Left ventricle myocardium inferior (tissue), 1 donor: ENCODE measurements at places on chromosomes 6 and 20.

- DNase-seq: no peak
These were observed 98.5 kb downstream of the INSM1 start for GRCh38 chr20:20466341-20466879.

DNA sequence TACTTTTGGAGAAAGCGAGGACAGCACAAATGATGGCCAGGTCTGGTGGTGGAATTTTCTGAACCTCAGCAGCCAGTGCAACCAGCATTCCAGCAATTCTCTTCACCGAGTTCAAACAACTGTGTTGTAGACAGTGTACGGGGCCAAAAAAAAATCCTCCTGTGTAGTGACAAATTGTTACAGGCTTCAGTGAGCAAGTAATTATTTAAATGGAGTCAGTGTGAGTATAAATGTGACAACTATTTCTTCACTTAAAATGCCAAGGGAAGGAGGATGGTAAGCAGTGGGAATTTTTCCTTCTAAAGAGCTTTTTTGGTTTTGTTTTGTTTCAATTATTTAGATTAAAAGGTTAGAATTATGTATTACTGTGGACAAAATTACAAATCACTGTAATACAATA is 154.1 kb downstream of the TMEM242 start:
- no peak for DNase-seq

GRCh38 chr20:45465491-45466266 is 3.9 kb upstream of the WFDC2 start:
- DNase-seq: no peak

- no peak for DNase-seq
These were observed 225.3 kb upstream of the FAM83B start for GRCh38 chr6:54621285-54621684.

DNA sequence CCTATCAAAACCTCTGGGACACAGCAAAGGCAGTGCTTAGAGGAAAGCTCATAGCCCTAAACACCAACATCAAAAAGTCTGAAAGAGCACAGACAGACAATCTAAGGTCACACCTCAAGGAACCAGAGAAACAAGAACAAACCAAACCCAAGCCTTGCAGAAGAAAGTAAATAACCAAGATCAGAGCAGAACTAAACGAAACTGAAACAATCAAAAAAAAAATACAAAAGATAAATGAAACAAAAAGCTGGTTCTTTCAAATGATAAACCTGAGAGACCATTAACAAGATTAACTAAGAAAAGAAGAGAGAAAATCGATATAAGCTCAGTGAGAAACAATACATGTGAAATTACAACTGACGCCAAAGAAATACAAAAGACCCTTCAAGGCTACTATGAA is 34.8 kb upstream of the RUNX2 start:
- DNase-seq: no peak

DNA sequence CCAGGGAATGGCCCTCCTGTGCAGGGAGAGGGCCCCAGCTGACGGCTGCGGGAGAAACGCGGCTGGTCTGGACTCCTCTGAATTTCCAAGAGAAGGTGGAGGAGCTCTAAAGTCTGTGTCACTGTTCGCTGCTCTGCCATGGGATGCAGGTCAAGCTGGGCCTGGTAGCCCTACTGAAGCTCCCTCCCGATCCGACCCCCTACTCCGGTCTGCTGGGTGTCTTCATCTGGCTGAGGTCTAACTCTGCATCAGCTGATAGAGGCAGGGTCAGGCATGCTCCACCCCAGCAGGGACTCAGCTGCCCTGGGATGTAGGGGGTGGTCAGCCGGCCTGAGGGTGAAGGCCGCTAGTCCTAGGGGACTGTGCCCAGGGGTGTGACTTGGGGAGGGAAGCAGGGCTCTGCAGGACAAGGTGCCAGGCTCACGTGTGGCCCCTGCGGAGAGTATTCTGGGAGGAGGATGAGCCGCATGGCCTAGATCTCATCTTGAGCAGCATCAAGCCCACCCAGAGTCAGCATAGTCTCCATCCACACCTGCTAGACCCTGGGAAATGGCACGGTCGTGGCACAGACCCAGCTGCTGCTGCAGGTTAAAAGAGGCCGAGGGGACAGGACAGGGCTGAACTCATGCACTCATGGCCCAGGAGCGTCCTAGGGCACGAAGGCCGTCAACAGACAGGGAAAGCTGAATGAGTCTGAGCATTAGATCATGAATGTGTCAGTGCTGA is 1.4 kb downstream of the CST3 start:
- no peak for DNase-seq

- DNase-seq: no peak
These were observed 211.6 kb upstream of the ZNF184 start for GRCh38 chr6:27684264-27685211.

GRCh38 chr20:50635676-50636600 is 55.4 kb downstream of the RIPOR3 start:
- peak; percentile 73 for DNase-seq

DNA sequence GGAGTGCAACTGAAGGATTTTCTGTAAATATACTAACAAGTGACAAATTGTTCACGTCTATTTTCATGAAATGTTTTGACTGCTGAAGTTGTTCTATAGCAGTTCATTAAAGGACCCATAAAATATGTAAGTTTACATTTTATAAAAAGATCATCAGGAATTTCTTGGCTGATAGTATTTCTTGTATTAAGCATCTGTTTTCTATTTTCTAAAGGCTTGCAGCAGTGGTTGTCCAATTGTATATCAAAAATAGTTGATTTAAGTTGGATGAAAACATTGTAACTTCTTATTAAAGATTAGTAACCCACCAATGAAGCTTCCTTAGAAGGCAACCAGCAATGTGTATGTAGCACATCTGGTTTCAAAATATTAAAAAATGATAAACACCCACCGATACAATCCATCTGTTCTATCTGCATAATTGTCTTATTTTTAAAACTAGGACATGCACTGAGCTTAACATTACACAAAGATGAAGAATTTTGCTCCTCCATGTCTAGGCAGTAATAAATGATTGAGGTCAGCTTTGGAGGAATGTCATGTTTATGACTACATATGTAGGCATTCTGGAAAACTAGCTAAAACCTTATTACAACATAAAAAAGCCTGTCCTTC is 301.3 kb upstream of the TCF21 start:
- no peak for DNase-seq

DNA sequence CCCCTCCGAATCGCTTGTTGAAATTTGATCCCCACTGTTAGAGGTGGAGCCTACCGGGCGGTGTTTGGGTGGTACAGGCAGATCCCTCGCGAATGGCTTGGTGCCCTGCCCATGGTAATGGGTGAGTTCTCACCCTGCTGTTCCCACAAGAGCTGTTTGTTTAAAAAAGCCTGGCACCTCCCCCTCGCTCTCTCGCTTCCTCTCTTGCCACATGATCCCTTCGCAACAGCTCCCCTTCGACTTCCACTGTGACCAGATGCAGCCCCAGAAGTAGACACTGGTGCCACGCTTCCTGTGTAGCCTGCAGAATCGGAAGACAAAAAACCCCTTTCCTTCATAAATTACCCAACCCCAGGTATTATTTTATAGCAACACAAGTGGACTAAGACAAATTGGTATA is 292.2 kb upstream of the QKI start:
- no peak for DNase-seq

DNA sequence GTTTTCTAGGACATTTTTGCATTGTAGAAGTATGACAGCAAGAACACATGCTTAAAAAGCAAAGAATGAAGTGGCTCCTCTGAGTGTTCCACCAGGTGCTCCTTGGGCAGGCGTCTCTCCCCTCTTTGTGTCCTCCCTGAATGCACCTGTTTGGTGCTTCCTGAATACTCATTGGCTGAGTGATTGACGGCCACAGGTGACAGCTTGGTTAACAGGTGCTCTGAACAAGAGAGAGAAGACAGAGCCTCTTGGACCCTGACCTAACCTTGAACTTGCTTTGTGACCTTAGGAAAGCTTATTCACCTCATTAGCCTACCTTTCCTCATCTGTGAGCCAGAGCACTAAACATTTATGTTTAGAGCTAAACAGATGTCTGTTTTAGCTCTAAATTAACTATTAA is 93.7 kb downstream of the TULP4 start:
- DNase-seq: no peak

DNA sequence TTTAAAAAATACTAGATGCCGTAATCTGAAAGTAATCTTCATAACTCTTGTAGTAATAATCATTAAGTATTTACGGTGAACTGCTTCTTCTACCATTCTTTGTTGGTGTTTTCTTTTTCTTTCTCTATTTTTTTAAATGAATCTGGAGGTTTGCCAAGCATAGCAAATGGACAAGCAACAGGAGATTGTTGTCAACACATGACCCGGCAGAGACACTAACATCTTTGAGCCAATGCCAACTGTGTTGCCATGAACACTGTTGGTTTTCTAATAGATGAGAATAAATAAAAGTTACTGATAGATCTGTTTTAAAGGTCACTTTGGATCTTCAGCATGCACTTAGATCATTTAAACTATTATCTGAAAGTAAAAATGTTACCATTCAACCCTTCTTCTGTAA is 523.6 kb upstream of the EYS start:
- no peak for DNase-seq

GRCh38 chr20:58169450-58169849 is 59.0 kb downstream of the ANKRD60 start:
- DNase-seq: no peak

- DNase-seq: no peak
These were observed 421.9 kb downstream of the PREX1 start for GRCh38 chr20:48405909-48406308.

- no peak for DNase-seq
These were observed 405.7 kb upstream of the CITED2 start for GRCh38 chr6:139779988-139780774.

DNA sequence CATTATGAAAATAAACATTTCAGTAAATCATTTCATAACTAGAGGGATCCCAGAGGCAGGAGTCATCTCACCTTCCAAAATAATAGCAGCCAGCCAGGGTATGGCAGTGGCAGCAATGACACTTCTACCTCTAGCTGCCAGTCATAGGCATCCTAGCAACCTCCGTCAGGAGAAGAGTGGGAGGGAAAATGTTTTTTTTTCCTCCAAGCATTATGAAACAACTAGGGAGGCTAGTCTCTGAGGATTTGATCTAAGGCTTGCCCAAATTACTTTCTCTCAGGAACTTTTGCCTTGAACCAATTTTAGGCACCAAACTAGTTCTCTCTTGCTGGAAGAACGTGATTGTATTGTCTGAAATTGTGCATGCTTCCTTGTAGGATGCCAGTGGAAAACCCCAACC is 208.7 kb upstream of the PREP start:
- no peak for DNase-seq

DNA sequence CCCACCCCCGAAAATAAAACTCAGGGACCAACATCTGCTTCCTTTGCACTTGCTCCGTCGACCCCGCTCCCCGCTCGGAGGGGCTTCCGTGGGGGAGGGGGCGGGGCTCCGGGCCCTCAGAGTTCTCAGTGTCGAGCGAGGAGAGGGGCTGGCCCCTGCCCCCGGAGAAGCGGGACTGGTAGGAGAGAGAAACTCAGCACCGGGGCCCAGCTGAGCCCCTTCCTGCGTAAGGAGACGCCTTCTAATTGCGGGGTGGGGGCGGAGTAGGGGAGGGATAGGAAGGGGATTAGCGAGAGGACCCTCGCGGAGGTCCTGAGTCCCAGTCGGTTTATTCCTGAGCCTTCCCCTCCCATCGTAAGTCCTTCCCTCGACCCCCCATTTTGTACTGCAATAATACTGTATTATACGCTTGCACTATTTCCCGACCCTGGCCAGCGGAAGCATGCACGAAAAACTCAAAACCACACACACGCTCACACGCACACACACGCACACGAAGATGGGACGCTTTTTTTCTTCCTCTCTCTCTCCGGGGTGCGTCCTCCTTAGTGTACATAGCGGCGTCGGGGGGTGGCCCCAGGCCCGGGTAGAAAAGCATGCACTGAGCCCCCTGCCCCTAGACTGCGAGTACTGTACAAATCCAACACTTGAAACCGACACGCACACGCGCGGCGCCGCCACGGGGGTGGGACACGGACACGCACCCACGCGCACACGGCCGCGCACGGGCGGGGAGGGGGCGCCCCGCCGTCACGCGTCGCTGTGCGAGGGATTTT is 22.1 kb upstream of the SLC22A7 start:
- no peak for DNase-seq

DNA sequence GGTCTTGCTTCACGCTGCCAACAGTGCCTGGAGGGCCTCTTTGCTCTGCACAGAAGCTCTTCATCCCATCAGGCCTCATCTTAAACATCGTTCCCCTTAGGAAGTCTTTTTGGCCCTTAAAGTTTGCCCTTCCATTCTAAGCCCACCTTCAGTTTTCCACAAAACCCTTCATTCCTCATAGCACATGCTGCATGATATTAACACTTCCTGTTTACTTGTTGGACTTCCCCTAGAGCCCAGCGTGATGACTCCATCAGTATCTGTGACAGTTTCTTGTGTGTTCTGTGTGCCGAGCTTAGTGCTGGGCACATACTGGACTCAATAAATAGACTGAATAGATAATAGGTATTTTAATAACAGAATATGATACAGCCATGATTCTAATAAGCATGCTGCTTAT is 2.2 kb downstream of the NT5DC1 start:
- DNase-seq: no peak

- DNase-seq: no peak
These were observed 135.2 kb downstream of the RFPL4B start for GRCh38 chr6:112482373-112482772.

DNA sequence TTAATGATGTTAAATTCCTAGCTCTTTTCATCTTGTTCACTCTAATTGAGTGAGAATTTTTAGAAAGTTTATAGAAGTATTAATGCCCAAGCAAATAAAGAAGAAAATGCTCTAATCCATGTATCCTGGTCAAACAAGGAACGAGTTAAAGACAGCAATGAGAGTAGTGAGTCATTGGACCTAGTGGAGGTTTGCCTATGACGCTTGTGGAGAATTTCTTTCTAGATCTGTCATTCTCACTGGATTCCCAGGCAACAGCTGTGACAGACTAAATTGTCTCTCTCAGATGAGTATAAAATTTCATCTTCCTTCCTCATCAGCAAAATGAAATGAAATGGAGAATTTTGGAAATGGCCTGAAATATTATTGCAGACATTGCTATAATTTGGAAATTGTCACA is 127.9 kb downstream of the COL19A1 start:
- DNase-seq: no peak

- no peak for DNase-seq
These were observed 143.4 kb downstream of the FAM83B start for GRCh38 chr6:54990001-54990400.

DNA sequence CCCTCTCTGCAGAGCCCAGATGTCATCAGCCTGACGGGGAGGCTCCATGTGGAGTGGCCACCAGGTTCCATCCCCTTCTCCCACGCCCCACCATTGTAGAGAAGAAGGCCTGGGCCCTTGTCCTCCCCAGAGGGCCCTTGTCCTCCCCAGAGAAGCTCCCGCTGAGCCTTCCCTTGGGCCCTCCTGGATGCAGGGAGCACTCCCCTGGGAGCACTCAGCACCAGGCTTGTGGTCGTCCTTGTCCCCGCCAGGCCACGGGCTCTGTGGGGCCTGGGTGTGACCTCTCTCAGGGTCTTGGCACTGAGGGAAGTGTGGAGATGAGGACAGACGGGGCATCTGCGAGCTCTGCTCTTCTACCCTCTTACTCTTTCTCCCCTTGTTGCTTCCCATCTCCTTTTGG is 83.4 kb upstream of the NNAT start:
- DNase-seq: no peak
